ENCODE measurements at places on chromosomes 2 and 18.

DNA sequence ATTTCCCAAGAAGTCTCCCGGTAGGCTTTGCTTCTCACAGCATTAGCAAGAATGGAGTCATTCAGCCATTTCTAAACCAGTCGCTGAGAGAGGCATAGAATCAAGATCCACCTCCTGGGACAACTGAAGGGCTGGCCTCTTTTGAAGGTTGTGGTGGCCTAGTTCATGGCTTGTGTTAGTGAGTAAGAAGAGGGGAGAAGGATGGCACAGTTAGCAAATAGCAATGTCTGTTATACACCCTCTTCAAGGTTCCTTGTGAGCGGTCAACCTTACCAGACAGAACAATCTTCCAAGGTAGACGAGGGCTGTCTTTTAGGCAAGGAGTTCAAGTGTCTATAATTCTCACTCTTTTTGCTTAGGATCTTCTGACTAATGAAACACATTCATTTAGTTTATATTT is 35.4 kb upstream of the DNAH7 start:
- DNase-seq, result no peak

DNA sequence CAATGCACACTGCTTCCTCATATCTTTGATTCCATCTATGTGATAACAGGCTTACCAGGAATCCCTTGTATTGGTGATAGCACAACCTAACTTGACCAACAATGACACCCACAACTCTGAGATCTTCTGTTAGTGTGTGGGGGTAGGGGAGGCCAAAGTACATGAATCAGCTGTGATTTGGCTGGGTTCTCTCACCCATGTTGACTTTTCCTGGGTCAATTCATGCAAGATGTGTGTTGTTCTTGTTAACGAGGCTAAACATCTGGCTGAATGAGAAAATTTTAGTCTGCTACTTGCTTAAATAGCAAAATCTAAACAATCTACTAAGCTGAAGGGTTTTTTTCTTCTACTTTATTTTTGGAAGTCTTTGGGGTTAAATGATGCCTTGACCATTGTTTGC is 341.2 kb upstream of the SLC14A2 start:
- DNase-seq, result no peak

DNA sequence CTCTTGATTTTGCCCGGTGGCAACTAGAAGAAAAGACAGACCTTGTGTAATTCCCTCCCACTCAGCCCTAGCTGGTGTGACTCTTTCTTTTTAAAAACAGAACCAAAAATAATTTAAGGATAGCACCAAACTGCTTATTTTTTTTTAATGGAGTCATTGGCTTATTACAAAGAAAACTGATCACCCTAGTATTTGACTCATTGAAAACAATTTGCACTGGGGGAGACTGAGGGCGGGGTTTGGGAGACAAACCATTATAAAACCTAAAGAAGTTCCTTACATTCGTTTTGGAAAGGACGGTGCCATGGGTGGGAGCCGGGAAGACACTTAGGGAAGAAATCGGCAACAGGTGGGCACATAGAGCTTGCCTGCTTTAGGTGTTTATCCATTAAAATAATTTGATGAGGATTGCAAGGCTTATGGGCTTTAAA is 2.5 kb downstream of the PAX3 start:
- no peak for DNase-seq

- no peak for DNase-seq
These were observed 21.0 kb upstream of the CDKL4 start for GRCh38 chr2:39264733-39265132.

DNA sequence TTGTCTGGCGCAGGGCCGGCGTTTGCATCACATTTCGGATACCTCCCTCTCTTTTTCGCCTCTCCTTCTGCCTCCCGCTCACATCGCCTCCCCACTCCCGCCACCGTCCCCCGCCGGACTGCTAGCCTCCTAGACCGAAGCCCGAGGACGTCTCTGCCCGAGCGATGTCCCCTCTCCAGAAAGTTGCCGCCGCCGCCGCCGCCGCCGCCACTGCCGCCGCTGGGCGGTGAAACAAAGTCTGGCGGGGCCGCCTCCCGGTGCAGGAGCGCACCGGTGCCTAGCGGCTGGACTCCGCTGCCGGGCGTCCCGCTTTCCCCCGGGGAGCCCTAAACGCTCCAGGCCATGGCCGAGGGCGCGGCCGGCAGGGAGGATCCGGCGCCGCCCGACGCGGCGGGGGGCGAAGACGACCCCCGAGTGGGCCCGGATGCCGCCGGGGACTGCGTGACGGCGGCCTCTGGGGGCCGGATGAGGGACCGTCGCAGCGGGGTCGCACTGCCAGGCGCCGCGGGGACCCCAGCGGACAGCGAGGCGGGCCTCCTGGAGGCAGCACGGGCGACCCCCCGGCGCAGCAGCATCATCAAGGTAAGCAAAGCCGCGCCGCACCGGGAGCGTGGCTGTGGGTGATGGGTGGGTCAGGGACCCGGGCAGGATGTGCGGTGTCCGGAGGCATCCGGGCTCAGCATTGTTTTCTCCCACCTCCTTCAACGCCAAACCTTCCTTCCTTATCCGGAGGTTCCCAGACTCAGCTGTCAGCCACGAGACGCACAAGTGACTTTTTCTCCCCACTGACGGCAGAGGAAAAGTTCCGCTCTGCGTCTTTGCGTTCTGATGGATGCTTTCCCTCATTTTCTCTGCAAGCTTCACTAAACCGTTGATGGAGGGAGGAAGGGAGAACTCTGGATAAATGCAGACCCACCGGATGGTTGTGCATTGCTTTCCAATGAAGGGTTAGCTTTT is 643 bp downstream of the PLCL1 start:
- DNase-seq, result no peak
